HS-27A (cell line): ENCODE measurements at places on chromosomes 4 and X.
A peak's percentile ranks its signal among the peaks of the same experiment; 100 is the strongest.

DNA sequence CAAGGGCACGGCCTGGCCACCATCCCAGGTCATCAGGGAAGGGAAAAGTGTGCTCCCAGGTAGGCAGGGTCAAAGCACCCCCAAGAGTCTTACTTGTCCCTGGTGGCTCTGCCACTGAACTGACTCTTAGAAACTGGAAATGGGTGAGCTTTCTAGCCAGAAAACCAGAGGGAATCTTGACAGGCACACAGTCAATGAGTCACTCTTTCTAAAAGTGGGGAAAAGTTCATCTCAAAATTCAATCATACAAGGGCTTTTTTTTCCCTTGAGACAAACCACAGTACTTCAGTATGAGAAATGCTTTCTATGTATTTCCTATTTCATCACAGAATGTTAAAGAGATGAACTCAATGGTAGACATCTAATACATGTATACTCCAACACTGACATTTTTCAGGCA is 12.5 kb downstream of the HPF1 start:
- no peak for DNase-seq

GRCh38 chrX:23699636-23700194 is 32.4 kb downstream of the PRDX4 start:
- DNase-seq, result no peak

DNA sequence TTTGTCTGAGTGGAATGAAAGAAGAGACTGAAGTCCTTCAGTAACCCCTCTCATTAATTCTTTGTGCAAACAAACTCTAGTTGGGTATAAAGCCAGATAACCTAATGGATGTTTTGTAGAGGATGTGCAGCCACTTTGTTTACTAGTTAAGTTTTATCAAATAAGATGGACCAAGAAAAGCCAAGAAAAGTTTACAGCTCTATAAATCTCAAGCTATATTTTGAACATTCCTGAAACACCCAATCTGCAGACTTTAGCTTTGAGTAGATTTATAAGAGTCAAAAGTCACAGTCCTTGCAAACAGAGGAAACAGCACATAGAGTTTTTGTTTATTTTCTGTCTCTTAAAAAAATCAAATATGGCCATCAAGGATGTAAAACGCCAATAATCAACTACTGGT is 452.9 kb downstream of the SPRY1 start:
- DNase-seq, result no peak

- DNase-seq, result no peak
Observed at GRCh38 chrX:50815120-50815519, 1.1 kb upstream of the SHROOM4 start.

GRCh38 chr4:170497112-170497511 is 407.4 kb upstream of the AADAT start:
- DNase-seq, result no peak

DNA sequence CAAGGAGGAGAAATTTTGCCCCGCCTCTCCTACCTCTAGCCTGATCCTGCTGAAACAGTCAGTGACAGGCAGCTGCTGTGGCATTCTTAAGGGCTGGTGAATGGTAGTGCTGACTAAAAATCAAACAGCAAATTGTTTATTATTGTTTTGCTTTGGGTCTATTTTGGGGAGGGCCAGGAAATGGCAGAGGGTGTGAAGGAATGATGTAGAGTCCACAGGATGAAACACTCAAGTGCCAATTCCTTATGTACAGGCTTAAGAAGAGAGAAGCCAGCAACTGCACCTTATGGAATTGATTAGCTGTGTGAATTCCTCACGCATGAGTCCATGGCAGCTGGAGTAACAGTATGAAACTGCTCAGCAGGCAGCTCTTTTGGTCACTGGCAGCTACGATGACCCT is 39.7 kb downstream of the VEGFC start:
- peak; percentile 58 for DNase-seq

DNA sequence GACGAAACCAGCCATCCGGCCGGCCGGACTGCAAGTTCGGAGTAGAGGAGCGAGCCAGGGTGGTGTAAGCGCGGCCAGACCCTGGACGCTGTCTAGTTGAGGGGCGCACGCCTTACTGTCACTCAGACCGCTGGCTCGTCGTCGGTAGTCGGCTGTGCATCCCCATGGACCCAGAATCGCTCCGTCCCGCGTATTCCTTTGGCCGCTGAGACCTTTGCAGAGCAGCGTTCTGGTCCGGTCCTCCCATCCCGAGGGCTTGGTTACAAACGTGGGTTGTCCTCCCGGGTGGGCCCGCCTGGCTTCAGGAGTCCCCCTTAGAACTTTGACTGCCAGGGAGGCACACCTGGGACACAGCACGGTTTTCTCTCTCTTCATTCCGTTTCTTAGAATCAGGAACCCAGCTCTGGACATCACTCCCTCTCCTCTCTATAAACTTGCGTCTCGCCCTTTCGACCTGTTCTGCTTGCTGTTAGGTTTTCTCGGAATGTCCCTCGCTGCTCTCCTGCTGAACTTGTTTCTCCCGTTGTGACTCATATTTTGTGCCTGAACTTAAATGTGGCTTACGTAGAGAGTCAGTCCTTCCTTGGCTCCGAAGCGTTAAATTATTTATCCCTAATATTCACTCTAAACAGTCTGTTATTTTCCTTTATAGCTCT is 672 bp downstream of the PGM2 start:
- no peak for DNase-seq

DNA sequence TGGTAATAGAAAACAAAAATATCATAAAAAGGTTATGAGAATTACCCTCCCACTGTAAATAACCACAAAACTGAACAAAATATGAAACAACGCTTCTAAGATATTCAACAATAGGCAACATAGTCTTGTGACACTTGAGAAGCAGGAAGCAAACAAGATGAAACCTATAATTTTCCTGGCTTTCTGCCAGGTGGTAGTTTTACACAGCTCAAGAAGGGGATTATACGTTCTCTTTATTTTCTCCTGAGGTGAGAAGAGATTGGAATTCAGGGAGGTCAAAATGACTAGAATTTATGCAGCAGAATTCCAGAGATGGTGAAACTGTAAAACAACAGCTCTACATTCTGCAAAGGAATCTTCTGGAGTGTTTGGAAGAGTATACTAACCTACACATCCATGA is 186.0 kb downstream of the HHIP start:
- no peak for DNase-seq

GRCh38 chr4:176834531-176834930 is 41.8 kb upstream of the VEGFC start:
- no peak for DNase-seq

DNA sequence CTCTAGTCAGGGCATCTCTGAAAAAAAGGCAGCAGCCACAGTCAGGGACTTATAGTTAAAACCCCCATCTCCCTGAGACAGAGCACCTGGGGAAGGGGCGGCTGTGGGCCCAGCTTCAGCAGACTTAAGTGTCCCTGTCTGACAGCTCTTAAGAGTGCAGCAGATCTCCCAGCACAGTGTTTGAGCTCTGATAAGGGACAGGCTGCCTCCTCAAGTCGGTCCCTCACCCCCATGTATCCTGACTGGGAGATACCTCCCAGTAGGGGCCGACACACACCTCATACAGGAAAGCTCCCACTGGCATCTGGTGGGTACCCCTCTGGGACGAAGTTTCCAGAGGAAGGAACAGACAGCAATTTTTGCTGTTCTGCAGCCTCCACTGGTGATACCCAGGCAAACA is 129.0 kb downstream of the ANXA5 start:
- no peak for DNase-seq

DNA sequence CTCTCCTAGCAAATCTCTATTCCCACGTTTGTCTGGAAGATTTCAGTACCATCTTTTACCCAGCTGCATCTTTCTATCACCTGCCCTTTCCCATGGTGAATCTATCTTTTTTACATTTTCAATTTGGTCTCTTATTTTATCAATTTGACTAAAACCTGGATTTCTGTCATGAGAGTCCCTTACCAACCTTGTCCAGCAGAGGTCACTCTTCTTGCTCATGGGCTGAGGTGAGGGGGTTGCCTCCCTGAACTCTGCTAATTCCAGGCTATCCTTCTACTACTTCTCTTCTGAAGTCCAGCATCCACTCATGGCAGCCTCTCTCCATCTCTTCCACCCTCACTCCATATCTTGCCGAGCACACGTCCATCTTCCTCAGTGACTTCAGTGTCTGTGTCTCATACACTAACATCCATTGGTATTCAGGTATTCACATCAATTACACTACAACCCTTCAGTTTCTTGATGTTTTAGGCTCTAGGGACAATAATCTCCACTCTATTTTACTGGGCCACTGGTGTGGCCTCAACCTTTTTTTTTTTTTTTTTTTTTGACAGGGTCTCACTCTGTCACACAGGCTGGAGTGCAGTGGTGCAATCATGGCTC is 17.8 kb upstream of the ZNF827 start:
- DNase-seq, result no peak

- peak; percentile 1 for DNase-seq
Observed at GRCh38 chr4:29278585-29278984, 1441.6 kb upstream of the PCDH7 start.

- no peak for DNase-seq
Observed at GRCh38 chr4:152572417-152573086, 36.7 kb upstream of the FBXW7 start.

DNA sequence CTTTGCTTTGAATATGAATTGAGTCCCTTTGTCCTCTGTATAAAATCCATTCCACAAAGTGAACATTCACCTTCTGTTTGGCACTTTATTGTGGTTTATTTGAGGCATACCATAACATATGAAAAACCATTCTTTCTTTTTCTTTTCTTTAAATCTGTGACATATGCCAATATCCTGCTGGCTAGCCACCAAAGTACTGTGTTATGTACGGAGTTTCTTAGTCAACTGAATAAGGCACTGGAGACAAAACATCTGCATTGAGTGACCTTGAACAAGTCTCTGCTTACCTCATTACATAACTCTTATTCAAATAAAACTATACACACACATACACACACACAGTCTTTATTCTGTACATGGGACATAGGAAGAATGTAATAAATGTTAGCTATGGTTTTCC is 872.8 kb downstream of the C4orf33 start:
- DNase-seq, result no peak

GRCh38 chr4:89757154-89757719 is 79.7 kb downstream of the SNCA start:
- DNase-seq, result no peak

GRCh38 chr4:139633661-139634060 is 32.0 kb upstream of the MGST2 start:
- DNase-seq, result no peak

DNA sequence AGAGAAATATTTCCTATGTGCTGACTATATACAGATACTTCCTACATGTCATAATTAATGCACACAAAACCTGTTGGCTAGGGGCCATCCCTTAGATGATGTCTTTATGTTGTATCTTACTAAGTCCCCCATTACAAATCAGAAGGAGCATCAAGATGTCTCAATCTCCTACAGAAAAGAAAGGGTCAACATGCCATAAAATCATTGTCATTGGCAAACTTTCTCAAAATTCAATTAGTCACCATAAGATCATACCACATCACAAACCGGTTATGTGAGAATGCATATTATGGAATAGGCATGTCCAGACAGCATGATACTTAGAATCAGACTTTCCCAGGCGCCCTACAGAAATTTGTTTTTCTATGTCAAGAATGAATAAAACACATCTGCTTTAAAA is 175.2 kb upstream of the TET2 start:
- DNase-seq, result no peak

DNA sequence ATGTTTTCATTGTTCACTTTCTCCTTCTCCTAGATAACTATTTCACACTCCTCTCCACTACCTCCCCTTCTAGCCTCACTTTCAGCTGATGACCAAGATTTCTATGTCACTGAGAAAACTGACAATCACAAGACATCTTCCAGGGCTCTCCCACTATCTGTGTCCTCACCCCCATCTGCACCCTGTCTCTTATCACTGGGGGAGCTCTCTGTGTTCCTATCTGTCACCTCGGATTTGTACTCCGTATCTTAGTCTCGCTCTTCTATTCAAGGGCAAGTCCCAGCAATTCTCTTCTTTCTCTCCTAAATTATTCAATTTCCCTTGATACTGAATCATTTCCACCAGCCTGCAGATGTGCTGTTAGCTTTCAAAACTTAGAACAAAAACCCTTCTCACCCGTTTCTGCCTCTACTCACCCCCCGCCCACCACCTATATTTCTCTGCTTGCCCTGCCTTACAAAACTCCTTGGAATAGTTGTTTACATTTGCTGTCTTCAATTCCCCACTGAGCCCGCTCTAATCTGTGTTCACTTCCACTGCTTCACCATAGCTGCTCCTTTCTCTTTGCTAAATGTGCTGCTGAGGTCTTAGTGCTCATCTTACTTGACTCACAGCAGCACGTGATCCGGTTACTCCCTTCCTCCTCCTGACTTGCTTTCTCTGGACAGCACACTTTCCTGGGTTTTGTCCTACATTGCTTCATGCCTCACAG is 293.2 kb downstream of the UNC5C start:
- no peak for DNase-seq

GRCh38 chrX:21698272-21698671 is 40.1 kb upstream of the KLHL34 start:
- DNase-seq, result no peak

DNA sequence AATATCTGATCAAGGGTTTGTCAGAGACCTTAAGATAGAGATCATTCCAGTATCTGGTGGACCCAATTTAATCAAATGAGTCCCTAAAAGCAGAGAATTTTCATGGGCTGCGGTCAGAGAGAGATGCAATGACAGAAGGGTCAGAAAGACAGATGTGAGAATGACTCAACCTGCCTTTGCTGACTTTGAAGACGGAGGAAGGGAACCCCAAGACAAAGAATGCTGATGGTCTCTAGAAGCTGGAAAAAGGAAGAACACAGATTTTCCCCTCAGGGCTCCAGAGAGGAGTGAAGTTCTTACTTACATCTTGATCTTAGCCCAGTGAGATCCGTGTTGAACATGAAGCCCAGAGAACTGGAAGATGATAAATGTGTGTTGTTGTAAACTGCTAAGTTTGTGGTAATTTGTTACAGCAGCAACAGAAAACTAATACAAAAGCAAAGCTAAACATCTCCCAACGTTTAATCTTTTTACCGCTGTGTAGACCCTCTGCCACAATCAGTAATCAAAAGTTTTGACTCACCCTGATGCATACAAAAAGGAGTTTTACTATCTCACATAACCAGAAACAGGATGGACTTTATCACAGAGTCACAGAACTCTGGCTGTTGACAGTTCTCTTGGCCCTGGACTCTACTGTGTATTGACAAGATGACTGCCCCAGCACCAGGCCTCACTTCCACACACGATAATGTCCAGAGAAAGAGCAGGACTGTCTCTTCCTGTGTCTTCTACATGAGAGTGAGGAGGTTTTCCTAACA is 70.2 kb upstream of the MAGEB2 start:
- DNase-seq, result no peak

DNA sequence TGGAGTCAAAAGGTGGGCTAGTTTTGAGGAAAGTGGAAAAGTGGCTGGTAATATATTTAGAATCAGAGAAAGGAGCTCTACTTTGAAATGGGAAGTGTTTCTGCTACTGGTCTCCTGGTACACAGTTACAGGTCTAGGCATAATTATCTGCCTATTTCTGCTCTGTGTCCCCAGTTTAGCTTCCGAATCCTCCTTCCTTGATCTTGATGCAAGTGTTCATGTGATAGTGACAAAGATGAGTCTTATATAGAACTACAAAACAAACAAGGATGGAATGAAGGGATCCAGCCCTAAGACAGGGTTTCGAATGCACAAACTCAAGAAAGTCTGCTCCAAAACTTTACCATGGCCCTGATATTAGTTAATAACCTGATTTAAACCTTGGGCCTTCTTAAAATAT is 580.2 kb downstream of the INPP4B start:
- no peak for DNase-seq

GRCh38 chr4:188111955-188112354 is 2.6 kb upstream of the TRIML2 start:
- DNase-seq, result no peak

- DNase-seq, result no peak
Observed at GRCh38 chrX:23557070-23557469, 110.2 kb upstream of the PRDX4 start.
